ENCODE measurements at places on chromosomes 12 and 14. TPM values are rescaled to one million over a fixed set of nuclear protein-coding genes. Genes with fewer than 3 reads are reported as not detected.

Gene STAB2
- total RNA-seq: not detected

Gene GPX2
- not detected for total RNA-seq

Gene TMEM253
- 0.44 TPM for total RNA-seq

Gene SIX6
- not detected for total RNA-seq

Gene OR11H6
- not detected for total RNA-seq

Gene TAS2R9
- not detected for total RNA-seq

Gene GPRC5A
- 2.1 TPM for total RNA-seq

Gene ERH
- total RNA-seq: 85.9 TPM

Gene EVL
- total RNA-seq: 63.2 TPM

Gene PCED1B
- total RNA-seq: 0.90 TPM

Gene SLC8A3
- not detected for total RNA-seq

Gene KERA
- not detected for total RNA-seq

Gene LRP6
- 40.0 TPM for total RNA-seq

Gene PRR4
- total RNA-seq: 7.8 TPM

Gene PEX5
- 67.2 TPM for total RNA-seq

Gene ANKS1B
- 14.0 TPM for total RNA-seq

Gene RNASE7
- not detected for total RNA-seq

Gene ADAMTS20
- total RNA-seq: not detected

Gene YEATS4
- 66.1 TPM for total RNA-seq

Gene TMTC2
- total RNA-seq: 19.5 TPM

Gene GPRC5D
- total RNA-seq: not detected

Gene CSRNP2
- 32.1 TPM for total RNA-seq

Gene GPHB5
- not detected for total RNA-seq

Gene TPH2
- not detected for total RNA-seq

Gene E2F7
- total RNA-seq: under 0.01 TPM

Gene GLIPR1L2
- 0.20 TPM for total RNA-seq

Gene LMO3
- total RNA-seq: 20.1 TPM

Gene KLRC2
- total RNA-seq: not detected

Measured in tibial nerve (tissue), 4 donors.